Activated T-helper 2 cell treated with anti-CD3 and anti-CD28 coated beads, Interferon-gamma antibody, Interleukin-2, Interleukin-4, amounts not matched to agents 10 μg/mL and 5 μg/mL and 100 μg/mL, durations not matched to agents 14 hours and 24 hours and 36 hours (primary cell): ENCODE measurements at places on chromosomes 3 and 15. TPM values are rescaled to one million over a fixed set of nuclear protein-coding genes. Genes with fewer than 3 reads are reported as not detected.

- H3K4me1 ChIP-seq, result peaks cover 18% of the 10 kb centered on the region
- peaks cover 11% of the 10 kb centered on the region for H3K27me3 ChIP-seq
- H3K36me3 ChIP-seq, result no peaks in the 10 kb centered on the region
- H3K27ac ChIP-seq, result no peak overlapping the region
- no peak overlapping the region for H3K4me3 ChIP-seq
These were observed 114.6 kb downstream of the AQP9 start for GRCh38 chr15:58252586-58253323.

GRCh38 chr3:122892118-122892960 is 97.5 kb downstream of the SLC49A4 start:
- no peak for DNase-seq
- H3K36me3 ChIP-seq, result no peaks in the 10 kb centered on the region
- H3K4me1 ChIP-seq, result peaks cover 17% of the 10 kb centered on the region
- H3K27me3 ChIP-seq, result peaks cover 7% of the 10 kb centered on the region

GRCh38 chr15:101056366-101057334 is 137.5 kb downstream of the LRRK1 start:
- no peaks in the 10 kb centered on the region for H3K4me1 ChIP-seq
- H3K27ac ChIP-seq, result no peak overlapping the region
- H3K36me3 ChIP-seq, result no peaks in the 10 kb centered on the region

DNA sequence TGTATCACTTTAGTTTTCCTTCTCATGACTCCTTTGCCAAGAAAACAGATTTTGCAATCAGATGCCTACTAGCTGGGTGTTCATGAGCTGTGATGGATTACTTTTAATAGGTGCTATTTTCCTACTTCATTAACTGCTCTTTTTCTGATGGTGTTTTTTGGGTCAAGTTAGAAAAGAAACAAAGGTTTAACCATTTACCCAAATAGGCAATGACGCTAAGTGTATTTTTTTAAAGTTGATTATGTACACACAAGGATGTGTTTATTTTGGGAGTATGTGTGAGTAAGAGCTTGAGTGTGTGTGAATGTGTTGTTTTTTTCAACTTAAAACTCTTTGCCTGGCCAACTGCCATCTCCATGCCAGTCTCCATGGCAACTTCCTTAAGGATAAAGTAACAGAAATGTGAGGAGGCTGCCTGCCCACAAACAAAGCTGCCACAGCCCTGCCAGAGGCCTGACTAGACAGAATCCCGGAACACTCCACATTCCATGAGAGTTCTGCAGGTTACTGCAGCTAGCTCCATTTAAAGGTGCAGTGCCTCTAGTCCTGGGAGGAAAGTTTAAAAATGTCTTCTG is 215.6 kb upstream of the RBMS3 start:
- no peaks in the 10 kb centered on the region for H3K27me3 ChIP-seq
- H3K27ac ChIP-seq, result no peak overlapping the region
- DNase-seq, result no peak
- no peak overlapping the region for H3K4me3 ChIP-seq
- H3K4me1 ChIP-seq, result no peaks in the 10 kb centered on the region

Gene OIP5
- 13.7 and 16.1 TPM in 2 replicates for total RNA-seq

DNA sequence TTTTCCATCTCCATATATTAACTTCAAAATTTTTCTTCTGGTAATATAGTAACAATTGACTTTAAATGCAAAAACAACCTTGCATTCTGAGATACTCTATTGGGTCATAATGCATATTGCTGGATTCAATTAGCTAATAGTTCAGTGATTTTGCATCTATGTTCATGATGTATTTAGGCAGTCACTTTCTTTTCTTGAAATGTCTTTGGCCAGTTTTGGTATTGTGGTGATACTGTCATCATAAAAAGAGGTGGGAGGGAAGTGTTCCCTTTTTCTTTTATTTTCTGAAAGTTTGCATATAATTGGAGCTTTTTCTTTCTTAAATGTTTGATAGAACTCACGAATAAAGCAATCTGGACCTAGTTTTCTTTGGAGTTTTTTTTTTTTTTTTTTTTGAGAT is 67.4 kb upstream of the ZNF148 start:
- H3K4me3 ChIP-seq, result no peak overlapping the region
- H3K27me3 ChIP-seq, result peaks cover 2% of the 10 kb centered on the region
- no peak for DNase-seq
- peaks cover 14% of the 10 kb centered on the region for H3K36me3 ChIP-seq
- no peaks in the 10 kb centered on the region for H3K4me1 ChIP-seq
